ENCODE measurements at places on chromosomes 4 and X. TPM values are rescaled to one million over a fixed set of nuclear protein-coding genes. Genes with fewer than 3 reads are reported as not detected.

TRPC3 gene
- total RNA-seq = 0.52 TPM

DNA sequence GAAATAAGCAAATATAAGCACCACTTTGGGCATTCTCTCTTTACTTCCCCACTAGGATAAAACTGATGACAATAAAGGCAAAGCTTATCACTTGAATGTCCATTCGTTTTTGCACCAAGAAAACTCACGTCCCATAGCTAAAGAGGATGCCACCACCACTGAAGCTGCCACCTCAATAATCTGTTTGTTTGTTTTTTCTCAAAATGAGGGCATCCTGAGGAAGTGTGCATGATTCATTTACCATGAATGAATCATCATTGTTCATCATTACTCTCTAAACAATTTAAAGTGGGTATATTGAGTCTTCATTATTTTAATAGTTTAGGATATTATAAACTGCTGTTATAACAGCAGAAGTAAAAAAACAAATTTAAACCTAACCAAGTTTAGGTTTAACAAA lies 168.2 kb downstream of the DCTD start:
- H3K36me3 ChIP-seq = no peaks in the 10 kb centered on the region
- no peaks in the 10 kb centered on the region for H3K27me3 ChIP-seq
- no peak for DNase-seq
- no peak overlapping the region for H3K27ac ChIP-seq

SERPINA7 gene
- total RNA-seq = not detected

AFF2 gene
- 1.1 TPM for total RNA-seq

- H3K27me3 ChIP-seq = no peaks in the 10 kb centered on the region
- H3K4me1 ChIP-seq = no peaks in the 10 kb centered on the region
- H3K4me3 ChIP-seq = no peak overlapping the region
- DNase-seq = no peak
- H3K27ac ChIP-seq = no peak overlapping the region
Measured at GRCh38 chr4:8067945-8068896, 90.4 kb downstream of the ABLIM2 start.

PPP2R3B gene
- 23.5 TPM for total RNA-seq

XPNPEP2 gene
- total RNA-seq = 0.99 TPM

- H3K27me3 ChIP-seq = peaks cover 19% of the 10 kb centered on the region
- no peaks in the 10 kb centered on the region for H3K36me3 ChIP-seq
- DNase-seq = no peak
- no peak overlapping the region for H3K27ac ChIP-seq
- H3K4me1 ChIP-seq = peaks cover 11% of the 10 kb centered on the region
Measured at GRCh38 chr4:186104890-186105646, 564 bp downstream of the FAM149A start.

DNA sequence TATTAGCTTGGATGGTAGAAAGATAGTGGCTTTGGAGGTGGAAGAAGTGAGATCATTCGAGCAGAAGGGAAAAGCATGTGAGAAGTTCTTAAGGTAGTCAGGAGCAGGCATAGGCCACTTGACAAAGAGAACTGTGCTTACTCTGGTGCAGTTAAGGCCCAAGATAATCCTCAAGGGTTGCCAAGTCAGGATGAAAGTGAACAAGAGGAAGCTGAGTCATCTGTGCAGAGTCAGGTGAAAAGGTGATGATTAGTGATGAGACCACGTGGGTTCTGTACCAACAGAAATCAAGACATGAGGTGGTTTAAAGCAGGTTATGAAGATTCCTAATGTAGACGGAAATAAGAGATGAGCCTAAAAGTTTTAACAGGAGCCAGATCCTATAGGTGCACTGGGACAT lies 369.8 kb downstream of the DTHD1 start:
- no peaks in the 10 kb centered on the region for H3K27me3 ChIP-seq
- no peaks in the 10 kb centered on the region for H3K4me1 ChIP-seq
- no peak for DNase-seq
- no peak overlapping the region for H3K27ac ChIP-seq
- H3K36me3 ChIP-seq = no peaks in the 10 kb centered on the region

DNA sequence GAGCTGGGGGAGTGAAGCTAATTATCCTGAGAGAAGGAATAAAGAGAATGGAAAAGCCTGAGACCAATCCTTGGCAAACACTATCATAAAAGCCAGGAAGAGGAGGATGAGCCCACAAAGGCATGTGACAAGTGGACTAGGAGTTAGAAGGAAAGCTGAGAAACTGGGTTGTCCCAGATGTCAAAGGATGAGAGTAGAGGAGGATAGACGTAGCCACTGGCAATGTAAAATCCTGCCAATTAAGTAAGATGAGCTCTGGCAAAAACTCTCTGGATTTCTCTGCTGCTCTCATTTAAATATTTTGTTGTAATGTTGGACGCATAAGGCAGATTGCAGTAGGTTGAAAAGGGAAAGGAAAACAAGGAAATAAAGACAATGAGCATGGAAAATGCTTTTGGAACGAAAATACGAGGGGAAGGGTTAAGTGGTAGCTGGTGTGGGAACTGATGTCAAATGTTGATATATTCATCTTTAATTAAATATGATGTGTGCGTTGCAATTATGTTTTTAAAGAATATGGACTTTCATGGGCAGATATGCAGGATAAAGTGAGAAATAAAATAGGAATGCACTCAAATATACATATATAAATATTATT lies 14.2 kb upstream of the VEGFC start:
- no peaks in the 10 kb centered on the region for H3K27me3 ChIP-seq
- no peak overlapping the region for H3K4me3 ChIP-seq
- DNase-seq = no peak
- H3K36me3 ChIP-seq = no peaks in the 10 kb centered on the region

DNA sequence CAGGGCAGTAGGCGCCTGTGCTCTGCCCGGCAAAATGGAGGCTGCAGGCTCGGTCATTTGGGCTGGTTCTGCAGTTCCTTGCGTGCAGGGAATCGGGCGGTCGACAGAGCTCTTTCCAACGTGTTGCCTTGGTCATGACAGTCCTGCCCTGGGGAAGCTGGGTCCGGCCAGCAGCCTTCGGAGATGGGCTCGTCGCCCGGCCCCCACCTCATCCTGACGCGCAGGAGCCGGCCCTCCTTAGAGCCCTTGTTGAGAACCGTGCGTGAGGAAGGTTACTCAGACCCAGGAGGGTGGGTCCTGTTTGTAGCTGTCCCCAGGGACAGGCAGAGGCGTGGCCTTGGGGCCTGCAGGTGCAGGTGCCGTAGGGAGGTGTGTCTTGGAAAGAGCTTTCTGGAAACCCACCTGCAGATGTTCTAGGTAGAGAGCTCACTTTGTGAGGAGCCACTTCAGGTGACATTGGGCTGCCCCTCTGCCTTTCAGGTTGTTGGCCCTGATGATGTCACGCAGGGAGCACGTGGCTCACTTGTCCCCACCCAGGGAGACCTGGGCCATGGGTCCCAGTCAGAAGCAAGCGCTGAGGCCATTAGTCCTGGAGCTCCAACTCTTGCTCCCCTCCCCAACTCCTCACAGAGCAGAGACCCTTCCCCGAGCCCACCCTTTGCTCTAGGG lies 15.2 kb upstream of the HGFAC start:
- H3K27ac ChIP-seq = no peak overlapping the region
- DNase-seq = no peak
- no peaks in the 10 kb centered on the region for H3K27me3 ChIP-seq
- no peak overlapping the region for H3K4me3 ChIP-seq
- H3K36me3 ChIP-seq = no peaks in the 10 kb centered on the region

GRCh38 chr4:122541996-122542395 lies 78.9 kb downstream of the IL21 start:
- no peaks in the 10 kb centered on the region for H3K4me1 ChIP-seq
- DNase-seq = peak; percentile 1
- no peaks in the 10 kb centered on the region for H3K27me3 ChIP-seq
- no peaks in the 10 kb centered on the region for H3K36me3 ChIP-seq

- no peaks in the 10 kb centered on the region for H3K27me3 ChIP-seq
- DNase-seq = no peak
- H3K36me3 ChIP-seq = no peaks in the 10 kb centered on the region
- H3K4me3 ChIP-seq = no peak overlapping the region
- H3K27ac ChIP-seq = no peak overlapping the region
- H3K4me1 ChIP-seq = no peaks in the 10 kb centered on the region
Measured at GRCh38 chrX:21158678-21159077, 215.5 kb upstream of the CNKSR2 start.

ZCCHC12 gene
- total RNA-seq = 0.17 TPM

GRCh38 chrX:53126377-53126776 lies 32.4 kb downstream of the KANTR start:
- DNase-seq = no peak
- H3K4me1 ChIP-seq = peaks cover 3% of the 10 kb centered on the region
- H3K27ac ChIP-seq = no peak overlapping the region
- H3K4me3 ChIP-seq = no peak overlapping the region
- no peaks in the 10 kb centered on the region for H3K27me3 ChIP-seq

GRCh38 chrX:133586443-133586842 lies 171.2 kb upstream of the GPC4 start:
- H3K4me3 ChIP-seq = no peak overlapping the region
- H3K4me1 ChIP-seq = no peaks in the 10 kb centered on the region
- DNase-seq = no peak
- H3K36me3 ChIP-seq = no peaks in the 10 kb centered on the region

DNA sequence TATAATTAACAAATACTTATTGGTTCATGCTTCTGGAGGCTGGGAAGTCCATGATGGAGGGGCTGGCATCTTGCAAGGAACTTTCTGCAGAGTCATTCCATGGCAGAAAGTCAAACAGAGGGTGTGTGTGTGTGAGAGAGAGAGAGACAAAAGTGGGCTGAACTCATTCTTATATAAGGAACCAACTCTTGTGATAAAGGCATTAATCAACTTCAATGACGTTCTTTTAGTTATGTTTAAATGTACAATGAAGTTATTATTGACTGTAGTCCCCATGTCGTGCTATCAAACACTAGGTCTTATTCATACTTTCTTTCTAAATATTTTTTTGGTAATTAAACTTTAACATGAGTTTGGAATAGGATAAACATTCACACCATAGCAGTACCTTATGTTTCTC lies 1408.8 kb downstream of the STIM2 start:
- DNase-seq = no peak
- H3K4me1 ChIP-seq = no peaks in the 10 kb centered on the region
- no peak overlapping the region for H3K4me3 ChIP-seq
- H3K27me3 ChIP-seq = no peaks in the 10 kb centered on the region
- H3K27ac ChIP-seq = no peak overlapping the region

DNA sequence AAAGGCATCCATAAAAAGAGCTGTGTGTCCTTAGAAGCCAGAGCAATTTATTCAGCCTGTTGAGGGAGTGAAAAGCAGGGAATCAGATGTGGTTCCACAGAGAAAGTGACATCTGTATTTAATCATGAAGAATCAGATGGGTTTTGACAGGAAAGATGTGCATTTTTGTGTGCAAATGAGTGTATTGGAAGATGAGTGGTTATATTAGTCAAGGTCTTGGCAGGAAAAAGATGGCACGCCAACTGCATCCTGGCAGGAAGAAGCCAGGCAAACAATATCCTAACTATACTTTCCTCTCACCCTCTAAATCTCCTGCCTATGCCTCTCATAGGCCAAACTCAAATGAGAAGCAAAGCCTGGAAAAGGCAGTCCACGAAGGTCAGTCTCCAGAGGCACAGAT lies 59.1 kb downstream of the SCFD2 start:
- no peak overlapping the region for H3K27ac ChIP-seq
- no peaks in the 10 kb centered on the region for H3K27me3 ChIP-seq
- H3K4me1 ChIP-seq = no peaks in the 10 kb centered on the region
- no peak for DNase-seq

MID1 gene
- total RNA-seq = not detected

- no peak for DNase-seq
- H3K36me3 ChIP-seq = no peaks in the 10 kb centered on the region
- H3K4me3 ChIP-seq = no peak overlapping the region
- no peaks in the 10 kb centered on the region for H3K4me1 ChIP-seq
- H3K27me3 ChIP-seq = no peaks in the 10 kb centered on the region
Measured at GRCh38 chrX:13927175-13927574, 102.5 kb downstream of the GEMIN8 start.

FHIP1A gene
- total RNA-seq = 0.39 TPM

DNA sequence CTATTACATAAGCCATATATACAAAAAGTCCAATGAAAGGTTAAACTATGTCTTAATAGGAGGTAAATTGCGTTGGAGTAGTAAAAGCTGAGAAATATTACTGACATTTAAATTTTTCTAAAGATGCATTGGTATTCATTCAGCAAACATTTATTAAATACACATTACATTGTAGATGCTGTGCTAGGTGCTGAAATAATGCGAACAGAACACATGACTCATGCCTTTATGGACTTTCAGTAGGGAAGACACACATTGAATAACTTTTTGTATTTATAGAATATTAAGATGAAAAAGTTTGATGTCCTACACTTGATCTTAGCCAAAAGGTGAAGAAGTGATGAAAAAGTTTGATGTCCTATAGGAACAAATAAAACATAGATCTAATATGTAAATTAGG lies 871.1 kb upstream of the SLIT2 start:
- no peaks in the 10 kb centered on the region for H3K4me1 ChIP-seq
- H3K4me3 ChIP-seq = no peak overlapping the region

GRCh38 chrX:136028383-136028984 lies 43.2 kb downstream of the SLC9A6 start:
- H3K36me3 ChIP-seq = peaks cover 23% of the 10 kb centered on the region
- H3K27me3 ChIP-seq = no peaks in the 10 kb centered on the region
- H3K4me3 ChIP-seq = no peak overlapping the region
- H3K4me1 ChIP-seq = no peaks in the 10 kb centered on the region

CTAG1A gene
- total RNA-seq = not detected

GRCh38 chr4:141467225-141467624 lies 169.2 kb upstream of the IL15 start:
- H3K27me3 ChIP-seq = no peaks in the 10 kb centered on the region
- H3K4me1 ChIP-seq = no peaks in the 10 kb centered on the region
- no peak overlapping the region for H3K27ac ChIP-seq
- H3K36me3 ChIP-seq = no peaks in the 10 kb centered on the region
- no peak for DNase-seq

DNA sequence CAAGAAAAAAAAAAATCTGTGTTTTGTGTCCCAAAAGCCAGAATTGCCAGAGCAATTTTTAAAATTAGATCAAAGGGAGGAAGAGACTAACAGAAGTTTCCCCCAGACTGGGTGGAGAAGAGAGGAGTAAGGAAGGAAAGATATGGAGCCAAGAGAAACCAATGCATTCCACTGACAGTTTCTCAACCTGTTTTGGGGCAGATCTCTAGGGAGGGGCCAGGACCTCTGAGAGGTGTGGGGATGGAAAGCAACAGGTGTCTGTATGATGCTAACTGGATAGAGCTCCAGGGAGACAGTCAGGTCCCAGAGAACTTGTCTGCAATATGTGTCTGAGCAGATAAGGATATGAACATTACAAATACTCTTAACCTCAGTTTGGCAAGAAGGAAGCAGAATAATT lies 22.7 kb upstream of the GAB1 start:
- H3K36me3 ChIP-seq = no peaks in the 10 kb centered on the region
- no peak overlapping the region for H3K4me3 ChIP-seq
- no peak overlapping the region for H3K27ac ChIP-seq
- DNase-seq = no peak

CHRNA9 gene
- total RNA-seq = not detected

GASK1B gene
- not detected for total RNA-seq
